ENCODE measurements at places on chromosomes 16 and 17.
A peak's percentile ranks its signal among the peaks of the same experiment; 100 is the strongest.

GRCh38 chr17:5464717-5465507, 3.9 kb downstream of the DHX33 start:
- DNase-seq = no peak

DNA sequence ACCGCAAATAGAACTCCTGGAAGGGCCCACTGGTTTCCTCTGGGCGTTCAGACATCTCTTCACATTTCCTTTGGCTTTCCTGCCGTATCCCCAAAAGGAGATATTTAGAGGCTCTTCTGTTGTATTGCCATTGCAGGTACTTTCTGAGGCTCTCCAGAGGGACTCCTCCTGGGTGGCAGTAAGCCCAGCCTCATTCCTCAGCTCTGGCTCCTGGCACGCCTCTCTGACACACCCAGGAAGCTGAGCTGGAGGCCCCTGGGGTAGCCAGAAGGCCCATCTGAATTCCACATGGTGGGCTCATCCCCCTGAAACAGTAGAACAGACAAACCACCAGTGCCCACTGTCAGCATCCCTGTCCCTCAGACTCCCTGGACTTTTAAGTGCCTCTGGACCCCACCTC, 206.7 kb downstream of the PARN start:
- no peak for DNase-seq

GRCh38 chr17:75439287-75439686, 17.1 kb upstream of the TMEM94 start:
- no peak for DNase-seq

GRCh38 chr17:5523249-5523648, 36.9 kb downstream of the MIS12 start:
- DNase-seq = no peak

DNA sequence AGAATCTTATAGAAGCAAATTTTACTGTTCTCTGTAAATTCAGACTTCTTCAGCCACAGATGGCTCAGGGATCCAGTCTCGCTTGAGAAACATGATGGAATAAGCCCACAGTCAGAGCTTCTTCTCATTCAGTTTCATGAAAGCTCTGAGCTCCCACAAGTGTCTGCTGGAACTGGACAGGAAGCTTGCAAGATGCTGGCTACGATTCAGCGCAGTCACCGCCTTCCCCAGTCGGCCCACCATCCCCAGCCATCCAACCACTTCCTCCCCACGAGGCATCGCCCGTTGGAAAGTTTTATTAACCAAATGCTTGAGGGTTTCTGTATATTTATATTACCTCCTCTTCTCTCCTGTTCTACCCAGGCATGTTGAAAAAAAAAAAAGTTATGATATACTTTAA, 171.7 kb downstream of the ZFHX3 start:
- no peak for DNase-seq

GRCh38 chr17:29677824-29678223, 55.1 kb upstream of the CORO6 start:
- DNase-seq = no peak

DNA sequence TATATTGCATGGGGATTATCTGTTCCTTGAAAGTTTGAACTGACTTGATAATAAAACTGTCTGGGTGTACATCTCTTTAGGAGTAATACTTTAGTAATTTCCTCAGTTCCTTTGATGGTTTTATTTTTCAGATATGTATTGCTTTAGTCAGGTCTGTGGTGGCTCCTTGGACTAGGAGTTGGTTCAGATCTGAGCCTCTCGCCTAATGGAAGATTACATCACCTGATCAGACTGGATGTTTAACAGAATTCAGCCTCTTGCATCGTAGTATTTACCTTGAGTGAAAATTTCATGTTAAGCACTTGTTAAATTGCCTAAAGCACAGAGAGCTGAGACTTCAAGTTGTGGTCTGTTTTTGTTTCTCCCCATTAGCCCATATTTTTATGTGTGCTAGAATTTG, 267.3 kb downstream of the MAP2K4 start:
- DNase-seq = no peak

- no peak for DNase-seq
Measured at GRCh38 chr16:74874123-74874522, 99.5 kb upstream of the FA2H start.

DNA sequence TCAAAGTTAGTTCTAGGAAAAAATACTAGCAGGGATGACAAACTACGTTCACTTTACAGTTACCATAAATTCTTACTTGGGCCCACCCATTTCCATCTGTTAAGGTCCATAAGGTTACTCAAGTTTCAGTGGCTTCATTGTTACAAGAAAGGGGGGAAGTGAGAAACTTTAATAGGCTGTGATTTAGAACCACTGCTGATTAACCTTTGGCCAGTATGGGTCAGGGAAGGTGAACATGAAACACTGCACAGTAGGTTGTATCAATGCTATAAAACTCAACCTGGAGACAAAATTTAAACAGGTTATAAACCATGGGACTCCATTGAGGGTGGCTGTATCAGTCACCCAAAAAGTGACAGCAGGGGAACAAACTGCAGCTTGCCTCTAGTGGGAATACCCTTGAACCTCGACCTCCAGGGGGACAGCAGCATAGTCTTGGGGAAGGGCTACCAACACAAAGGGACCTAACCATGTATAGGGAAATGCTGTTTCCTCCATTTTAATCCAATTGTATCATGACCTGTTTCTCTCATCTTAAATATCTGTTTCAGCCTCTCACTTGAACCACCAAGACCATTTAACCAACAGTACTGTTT, 10.4 kb downstream of the PTRH2 start:
- DNase-seq = no peak

GRCh38 chr16:67013233-67013822, 15.6 kb upstream of the CBFB start:
- DNase-seq = no peak

- DNase-seq = peak; percentile 92
Measured at GRCh38 chr16:31354394-31355291, at the start of gene ITGAX. Gene ITGAX, plus strand, starts transcription at chr16:31355176. Its CDS starts 79 bp downstream, at chr16:31355255.

DNA sequence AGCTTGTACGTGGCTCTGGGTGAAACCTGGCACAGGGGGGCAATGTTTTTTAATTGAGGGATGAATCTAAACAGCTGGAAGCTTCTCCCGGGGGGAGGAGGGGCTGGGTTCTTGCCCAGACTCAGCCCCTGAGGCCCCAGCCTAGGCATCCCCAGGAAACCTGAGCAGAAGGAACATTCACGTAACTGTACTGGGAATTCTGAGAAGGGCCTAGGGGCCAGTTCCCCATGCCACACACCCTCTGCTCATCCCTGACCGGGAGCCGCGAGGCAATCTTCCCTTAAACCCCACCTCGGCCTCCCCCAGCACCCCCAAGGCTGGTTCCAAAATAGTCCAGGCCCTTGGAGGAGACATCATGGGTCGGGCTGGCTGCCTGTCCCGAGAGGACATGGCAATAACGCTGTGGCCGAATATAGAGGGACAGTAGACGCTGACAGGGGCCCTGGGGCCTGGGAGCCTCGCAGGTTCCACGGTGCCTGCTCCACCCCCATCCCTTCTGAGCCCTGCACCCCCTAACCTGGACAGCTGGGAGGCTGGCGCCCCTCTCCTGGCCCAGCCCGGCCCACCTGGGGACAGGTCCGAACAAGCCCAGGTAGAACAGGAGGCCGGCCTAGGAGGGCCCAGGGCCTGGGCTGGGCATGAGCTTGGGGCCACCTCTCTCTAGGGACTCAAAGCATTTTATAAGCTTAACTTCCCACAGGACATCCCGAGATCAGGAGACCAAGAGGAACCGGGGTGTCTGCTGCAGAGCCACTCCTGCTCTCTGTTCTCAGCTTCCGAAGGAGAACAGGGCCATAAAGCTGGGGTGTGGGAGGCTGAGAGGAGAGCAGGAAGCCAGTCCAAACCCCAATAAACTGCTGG, 83.2 kb upstream of the TOB1 start:
- DNase-seq = no peak

Data from HTR-8/SVneo (cell line).